ENCODE measurements at places on chromosomes 6 and 20.

GRCh38 chr6:35402136-35402855 lies 49.8 kb upstream of the FANCE start:
- DNase-seq, result no peak

- no peak for DNase-seq
Observed at GRCh38 chr6:88983532-88983931, 20.1 kb upstream of the RNGTT start.

- DNase-seq, result no peak
Observed at GRCh38 chr20:38888059-38888831, 38.0 kb upstream of the FAM83D start.

- DNase-seq, result no peak
Observed at GRCh38 chr20:39676241-39676640, 714.1 kb downstream of the DHX35 start.

GRCh38 chr6:43981363-43981990 lies 145.8 kb downstream of the MRPL14 start:
- DNase-seq, result no peak

- DNase-seq, result no peak
Observed at GRCh38 chr6:128421788-128422187, 98.6 kb downstream of the PTPRK start.

DNA sequence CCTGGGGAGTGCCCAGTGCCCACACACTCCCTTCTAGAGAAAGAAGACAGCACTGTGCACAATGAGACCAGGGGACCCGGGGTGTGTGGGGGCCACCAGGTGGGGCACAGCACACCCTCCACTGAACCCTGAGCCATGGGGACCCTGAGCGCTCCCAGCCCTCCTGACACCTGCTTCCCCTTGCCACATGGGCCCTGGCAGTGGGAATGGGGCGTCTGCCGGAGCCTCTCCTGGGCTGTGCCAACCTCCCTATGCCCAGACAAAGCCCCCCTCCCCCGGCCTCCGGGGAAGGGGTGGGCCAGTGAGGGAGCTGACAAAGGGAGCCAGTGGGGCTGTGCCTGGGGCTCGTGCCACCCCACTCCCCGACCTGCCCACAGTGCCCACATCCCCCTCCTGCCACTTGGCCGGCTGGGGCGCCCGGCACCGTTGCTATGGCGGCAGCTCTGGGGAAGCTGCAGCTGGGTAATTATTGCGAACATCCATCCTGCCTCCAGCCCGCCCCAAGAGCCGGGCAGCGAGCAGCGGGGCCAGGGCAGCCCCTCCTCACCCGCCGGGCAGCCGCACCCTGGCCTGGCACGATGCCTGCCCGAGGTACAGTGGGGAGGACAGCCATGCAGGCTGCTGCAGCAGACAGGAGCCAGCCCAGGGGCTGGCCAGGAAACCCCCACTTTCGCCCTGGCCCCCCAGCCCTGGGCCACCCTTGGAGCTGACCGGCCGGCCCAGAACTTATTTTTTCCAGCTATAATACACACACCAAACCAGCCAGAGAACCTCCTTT lies 41.9 kb upstream of the NOL4L start:
- DNase-seq, result no peak

GRCh38 chr6:73108949-73109348 lies 116.3 kb downstream of the KHDC1L start:
- no peak for DNase-seq

DNA sequence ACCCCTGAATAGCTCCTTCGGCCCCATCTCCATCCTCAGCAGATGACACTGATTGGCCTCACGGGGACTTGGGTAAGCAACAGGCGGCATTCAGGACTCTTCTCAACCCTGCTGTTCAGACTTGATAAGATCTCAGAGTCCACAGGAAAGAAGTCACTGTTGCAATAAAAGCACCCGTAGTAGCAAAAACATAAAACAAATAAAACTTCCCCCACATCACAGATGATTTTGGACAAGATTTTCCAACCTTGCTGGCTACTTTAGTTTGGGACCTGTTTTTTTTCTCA lies 17.1 kb upstream of the C20orf144 start:
- DNase-seq, result no peak

DNA sequence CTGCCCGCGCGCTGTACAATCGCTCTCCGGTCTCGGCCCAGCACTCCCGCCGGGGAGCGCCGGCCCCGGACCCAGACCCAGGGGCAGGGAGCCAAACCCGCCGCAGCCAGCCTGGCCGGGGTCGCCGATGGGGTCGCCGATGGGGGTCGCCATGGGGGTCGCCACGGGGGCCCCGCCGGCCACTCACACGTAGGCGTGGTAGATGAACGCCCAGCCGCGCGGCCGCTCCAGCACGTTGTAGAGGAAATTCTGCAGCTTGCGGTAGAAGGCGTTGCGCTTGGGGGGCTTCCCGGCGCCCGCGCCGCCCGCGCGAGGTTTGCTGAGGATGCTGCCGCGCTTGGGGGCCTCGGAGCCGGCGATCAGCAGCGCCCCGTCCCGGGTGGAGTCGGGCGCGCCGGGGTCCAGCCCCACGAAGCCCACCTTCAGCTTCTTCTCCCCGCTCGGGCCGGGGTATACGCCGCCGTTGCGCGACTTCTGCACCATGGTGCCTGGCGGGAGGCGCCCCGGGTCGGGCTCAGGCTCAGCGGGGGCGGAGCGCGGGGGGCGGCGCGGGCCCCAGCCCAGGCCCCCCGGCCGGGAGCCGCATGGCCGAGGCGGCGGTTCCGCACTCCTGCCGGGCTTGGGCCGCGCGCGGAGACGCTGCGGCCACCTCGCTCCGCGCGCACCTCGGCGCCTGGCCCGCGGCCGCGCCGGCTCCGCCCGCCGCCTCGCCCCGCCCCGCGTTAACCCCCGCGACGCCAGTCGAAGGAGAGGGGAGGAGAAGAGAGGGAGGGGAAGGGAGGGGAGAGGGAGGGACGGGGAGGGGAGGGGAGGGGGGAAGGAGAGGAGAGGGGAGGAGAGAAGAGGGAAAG lies at the start of gene KCNQ2:
TSS of gene KCNQ2 (minus strand) at position 675 of the 851 bp plus-strand sequence. CDS start at position 483, 192 bp downstream.
- no peak for DNase-seq

DNA sequence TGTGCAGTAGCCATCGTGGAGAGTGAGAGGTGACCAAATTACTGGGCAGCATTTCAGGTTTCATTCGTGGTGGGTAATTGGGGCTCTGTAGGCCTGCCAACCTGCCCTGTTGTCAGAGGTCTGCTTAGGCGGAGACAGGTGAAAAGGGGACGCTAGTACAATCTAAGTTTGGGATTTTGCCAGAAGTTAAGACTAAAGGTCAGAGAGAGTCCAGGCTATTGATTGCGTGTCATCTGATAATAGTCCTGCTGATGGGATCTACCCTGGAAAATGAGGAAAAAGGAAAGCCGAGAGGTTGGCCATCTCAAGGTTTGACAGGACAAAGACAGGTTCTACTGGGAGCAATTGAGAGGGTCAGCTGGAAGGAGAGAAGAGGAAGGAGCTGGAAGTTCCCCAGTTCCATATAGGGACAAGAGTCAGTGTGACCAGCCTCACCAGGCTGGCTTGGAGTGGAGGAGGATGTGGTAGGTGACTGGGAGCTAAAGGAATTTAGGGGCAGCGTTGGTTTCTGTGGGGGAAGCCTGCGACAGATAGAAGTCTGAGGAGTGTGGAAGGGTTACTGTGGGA lies 10.9 kb downstream of the ARFGEF2 start:
- no peak for DNase-seq

GRCh38 chr6:79630883-79631692 lies at the start of gene SH3BGRL2:
SH3BGRL2 (plus strand) TSS chr6:79631329; CDS start chr6:79631462, 133 bp downstream.
- no peak for DNase-seq

- no peak for DNase-seq
Observed at GRCh38 chr6:108966251-108966650, 118.0 kb downstream of the ARMC2 start.

- no peak for DNase-seq
Observed at GRCh38 chr6:98839781-98840361, 5.5 kb downstream of the POU3F2 start.
